ENCODE measurements at places on chromosomes 7 and 10.

GRCh38 chr10:102347236-102347828, 48.2 kb upstream of the NFKB2 start:
- DNase-seq, result peak; percentile 48

DNA sequence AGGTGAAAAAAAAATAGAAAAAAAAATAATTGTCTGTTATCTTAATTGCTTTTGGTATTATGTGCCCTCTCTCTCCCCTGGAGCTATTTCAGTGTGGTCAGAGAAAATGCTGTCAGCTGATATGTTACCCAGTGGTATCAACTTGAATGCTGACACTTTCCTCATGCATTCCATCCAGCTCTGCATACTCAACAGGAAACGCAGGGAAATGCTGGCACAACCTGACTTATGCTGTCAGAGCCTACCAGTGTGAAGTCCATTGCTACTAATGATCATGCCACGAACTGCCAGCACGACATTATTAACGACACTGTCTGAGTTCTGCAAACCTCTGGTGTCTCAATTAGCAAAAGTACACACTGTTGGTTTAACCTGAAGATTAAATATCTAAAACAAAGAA, 182.8 kb downstream of the ZWINT start:
- DNase-seq, result no peak

DNA sequence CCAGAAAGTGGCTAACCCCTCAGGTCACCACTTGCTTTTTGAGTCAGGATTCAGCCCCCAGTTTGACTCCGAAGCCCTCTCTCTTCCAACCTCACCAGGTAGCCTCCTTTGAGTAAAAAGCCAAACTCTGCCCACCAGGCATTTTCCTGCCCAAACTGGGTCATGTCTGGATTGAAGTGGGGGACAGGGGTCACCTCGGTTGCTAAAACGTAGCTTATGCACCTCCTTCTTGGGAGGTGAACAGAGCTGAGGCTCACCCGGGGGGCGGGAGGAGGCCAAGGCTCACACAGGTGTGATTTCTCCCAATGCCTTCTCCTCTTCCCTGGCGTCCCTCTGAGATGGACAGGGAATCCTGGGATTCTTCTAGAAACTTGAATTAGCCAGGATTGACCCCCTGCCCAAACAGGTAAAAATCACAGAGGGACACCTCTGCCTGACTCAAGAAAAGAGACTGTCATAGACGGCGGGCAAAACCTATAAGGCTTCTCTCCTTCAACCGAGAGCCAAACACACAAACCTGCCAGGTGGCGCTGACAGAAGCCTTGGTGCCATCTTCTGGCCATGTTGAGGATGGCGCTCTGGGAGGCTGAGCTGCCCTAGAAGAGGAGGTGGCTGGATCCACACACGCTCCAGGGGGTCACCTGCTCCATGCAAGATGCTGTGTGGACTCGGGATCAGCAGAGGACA, 51.6 kb downstream of the PRLHR start:
- DNase-seq, result peak; percentile 53

- no peak for DNase-seq
Observed at GRCh38 chr7:128148676-128149075, 92.4 kb upstream of the LEP start.

GRCh38 chr10:30750971-30751677, 121.6 kb upstream of the LYZL2 start:
- no peak for DNase-seq
